ENCODE measurements at places on chromosomes 13 and 19.

GRCh38 chr13:76925115-76925514 is 23.2 kb upstream of the ACOD1 start:
- no peak for DNase-seq

GRCh38 chr13:110524541-110525257 is 36.8 kb downstream of the RAB20 start:
- DNase-seq, result peak; percentile 16

- DNase-seq, result no peak
These were observed 12.4 kb upstream of the CBLC start for GRCh38 chr19:44765033-44765948.

DNA sequence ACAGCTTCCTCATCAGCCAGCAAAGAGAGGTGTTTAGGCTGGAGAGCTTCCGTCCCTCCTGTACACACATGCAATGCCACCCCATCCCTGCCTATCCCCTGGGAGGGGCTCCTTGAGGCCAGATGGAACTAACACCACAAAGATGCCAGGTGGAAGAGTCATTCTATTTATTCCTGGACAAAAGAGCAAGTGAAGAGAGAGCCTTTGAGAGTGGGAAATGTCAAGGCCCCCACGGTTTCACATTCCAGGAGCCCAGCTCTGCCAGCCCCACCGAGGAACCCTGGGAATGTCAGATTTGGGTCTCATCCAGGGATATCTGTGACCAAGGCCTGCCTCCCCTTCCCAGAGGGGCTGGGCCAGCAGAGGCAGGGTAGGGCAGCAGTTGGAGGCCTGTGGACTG is 30.8 kb upstream of the IGFL1 start:
- no peak for DNase-seq

DNA sequence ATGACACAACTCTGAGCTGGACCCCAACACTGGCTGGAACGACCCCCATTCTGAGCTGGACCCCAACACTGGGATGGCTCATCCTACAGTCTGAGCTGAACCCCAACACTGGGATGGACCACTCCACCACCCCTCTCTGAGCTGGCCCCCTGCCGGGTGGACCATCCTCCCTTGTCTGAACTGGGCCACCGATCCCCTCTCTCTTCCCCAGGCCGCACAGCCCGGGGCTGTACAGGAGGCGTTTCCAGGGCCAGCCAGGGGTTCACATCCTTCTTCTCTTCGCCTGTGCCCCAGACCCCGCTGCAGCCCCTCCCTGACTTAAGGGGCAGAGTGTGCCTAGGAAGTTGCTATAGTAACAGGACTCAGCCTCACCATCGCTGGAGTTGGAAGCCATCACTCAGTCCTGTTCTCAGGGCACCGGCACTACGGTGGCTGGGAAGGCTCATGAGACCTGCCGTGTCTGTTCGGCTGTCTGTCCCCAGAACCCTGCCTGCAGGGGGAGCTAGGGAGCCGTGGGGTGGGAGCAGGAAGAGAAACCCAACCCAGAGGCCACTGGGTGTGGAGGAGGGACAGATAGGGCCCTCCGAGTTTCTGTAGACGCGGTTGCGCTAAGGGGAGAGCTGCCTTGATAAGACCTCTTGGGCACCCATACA is 3.7 kb downstream of the PRKACA start:
- peak; percentile 66 for DNase-seq

- no peak for DNase-seq
These were observed 405.8 kb downstream of the SPRY2 start for GRCh38 chr13:79935121-79935520.

- no peak for DNase-seq
These were observed 4.6 kb upstream of the PLPP2 start for GRCh38 chr19:295687-296370.

DNA sequence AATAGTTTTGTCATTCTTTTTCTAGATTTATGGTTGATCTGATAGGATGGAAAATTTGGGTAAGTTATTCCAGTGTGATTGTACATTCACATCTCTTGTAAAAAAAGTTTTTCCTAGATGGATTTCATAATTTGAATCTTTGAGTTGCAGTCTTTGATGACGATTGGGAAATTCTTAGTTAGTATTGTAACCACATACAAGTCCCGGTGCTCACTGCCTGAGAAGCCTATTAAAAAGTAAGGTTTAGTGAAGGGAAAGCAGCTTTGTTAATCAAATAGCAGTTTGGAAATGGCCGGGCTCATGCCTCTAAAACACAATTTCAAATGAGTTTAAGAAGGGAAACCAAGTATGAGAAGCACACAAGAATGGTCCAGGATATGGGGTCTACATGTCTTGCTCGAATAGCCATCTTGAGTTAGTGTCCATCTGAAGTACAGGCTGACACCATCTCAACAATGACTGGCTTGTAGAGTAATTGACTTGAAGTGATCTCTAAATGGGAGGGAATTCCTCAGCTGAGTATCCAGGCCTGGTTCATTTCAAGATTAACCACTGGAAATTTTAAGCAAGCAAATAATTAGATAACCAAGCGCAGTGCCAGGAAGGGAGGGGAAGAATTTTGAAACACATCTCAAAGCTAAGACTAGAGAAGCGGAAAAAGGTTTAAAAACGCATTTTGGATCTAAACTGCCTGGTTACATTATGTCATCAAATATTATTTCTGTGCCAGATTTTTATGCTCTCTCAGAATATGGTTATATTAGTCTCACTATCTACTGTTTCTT is 1145.6 kb upstream of the MIR17HG start:
- no peak for DNase-seq

DNA sequence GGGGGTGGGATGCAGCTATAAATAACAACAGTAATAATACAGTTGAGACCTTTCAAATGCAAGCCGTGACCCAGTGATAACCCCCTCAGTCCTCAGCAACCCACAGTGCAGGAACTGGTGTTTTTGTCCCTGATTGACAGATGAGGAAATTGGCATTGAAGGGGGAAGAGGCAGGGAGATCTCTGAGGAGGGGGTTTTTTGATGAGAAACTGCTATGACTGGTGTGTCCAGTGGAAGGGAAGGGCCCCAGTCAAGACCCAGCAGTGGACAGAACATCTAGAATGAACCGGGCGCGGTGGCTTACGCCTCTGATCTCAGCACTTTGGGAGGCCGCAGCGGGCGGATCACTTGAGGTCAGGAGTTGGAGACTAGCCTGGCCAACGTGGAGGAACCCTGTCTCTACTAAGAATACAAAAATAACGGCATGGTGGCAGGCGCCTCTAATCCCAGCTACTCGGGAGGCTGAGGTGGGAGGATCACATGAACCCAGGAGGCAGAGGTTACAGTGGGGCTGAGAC is 1.9 kb downstream of the MAP1S start:
- DNase-seq, result no peak

DNA sequence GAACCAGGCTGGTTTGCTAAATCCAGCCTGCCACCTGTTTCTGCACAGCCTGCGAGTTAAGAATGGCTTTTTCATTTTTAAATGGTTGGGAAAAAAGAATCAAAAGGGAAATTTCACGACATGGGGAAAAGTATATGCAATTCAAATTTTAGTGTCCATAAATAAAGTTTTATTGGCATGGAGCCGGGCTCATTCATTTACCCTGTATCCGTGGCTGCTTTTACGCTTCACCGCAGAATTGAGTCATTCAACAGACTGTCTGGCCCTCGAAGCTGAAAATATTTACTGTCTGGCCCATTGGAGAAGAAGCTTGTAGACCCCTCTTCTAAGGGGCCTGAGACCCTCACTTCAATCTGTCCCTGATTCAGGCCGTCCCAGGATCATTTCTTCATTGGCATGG is 26.1 kb downstream of the IER2 start:
- DNase-seq, result no peak

DNA sequence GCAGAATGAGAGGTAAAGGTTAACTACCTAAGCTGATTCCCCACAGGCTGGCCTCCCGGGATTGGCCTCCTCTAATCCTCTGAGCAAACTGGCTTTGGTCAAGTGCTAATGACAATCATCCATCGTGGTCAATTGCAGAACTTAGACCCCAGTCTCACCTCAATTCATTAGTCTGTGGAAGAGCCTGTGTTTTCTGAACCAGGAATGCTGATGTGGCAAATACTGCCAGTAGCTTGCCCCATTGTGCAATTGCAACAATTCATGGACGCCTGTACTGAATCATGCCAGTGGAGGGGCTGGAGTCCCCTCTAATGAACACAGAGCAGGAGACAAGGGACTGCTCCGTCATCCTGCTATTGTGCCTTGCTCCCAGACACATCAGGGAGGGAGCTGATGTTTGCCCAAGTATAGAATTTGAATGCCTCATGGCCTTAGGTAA is 1256.5 kb downstream of the EFNB2 start:
- DNase-seq, result no peak

GRCh38 chr13:49546561-49546960 is 38.8 kb downstream of the RCBTB1 start:
- DNase-seq, result no peak

GRCh38 chr13:104936304-104936703 is 1599.2 kb downstream of the EFNB2 start:
- DNase-seq, result no peak

- DNase-seq, result no peak
These were observed at the start of gene ATP8B3 for GRCh38 chr19:1811942-1812425. Gene ATP8B3, minus strand, starts transcription at chr19:1812276. Its CDS starts 540 bp downstream, at chr19:1811736.

Data from activated CD4-positive, alpha-beta T cell treated with anti-CD3 and anti-CD28 coated beads, Interleukin-2, Interleukin-4, amounts not matched to agents 100 ng/mL and 50 ng/mL, durations not matched to agents 16 hours and 8 hours (primary cell).